Activated CD4-positive, alpha-beta T cell treated with anti-CD3 and anti-CD28 coated beads, Interleukin-2, amount 50 U/mL, for 24 hours (primary cell): ENCODE measurements at places on chromosomes 16 and 17.

DNA sequence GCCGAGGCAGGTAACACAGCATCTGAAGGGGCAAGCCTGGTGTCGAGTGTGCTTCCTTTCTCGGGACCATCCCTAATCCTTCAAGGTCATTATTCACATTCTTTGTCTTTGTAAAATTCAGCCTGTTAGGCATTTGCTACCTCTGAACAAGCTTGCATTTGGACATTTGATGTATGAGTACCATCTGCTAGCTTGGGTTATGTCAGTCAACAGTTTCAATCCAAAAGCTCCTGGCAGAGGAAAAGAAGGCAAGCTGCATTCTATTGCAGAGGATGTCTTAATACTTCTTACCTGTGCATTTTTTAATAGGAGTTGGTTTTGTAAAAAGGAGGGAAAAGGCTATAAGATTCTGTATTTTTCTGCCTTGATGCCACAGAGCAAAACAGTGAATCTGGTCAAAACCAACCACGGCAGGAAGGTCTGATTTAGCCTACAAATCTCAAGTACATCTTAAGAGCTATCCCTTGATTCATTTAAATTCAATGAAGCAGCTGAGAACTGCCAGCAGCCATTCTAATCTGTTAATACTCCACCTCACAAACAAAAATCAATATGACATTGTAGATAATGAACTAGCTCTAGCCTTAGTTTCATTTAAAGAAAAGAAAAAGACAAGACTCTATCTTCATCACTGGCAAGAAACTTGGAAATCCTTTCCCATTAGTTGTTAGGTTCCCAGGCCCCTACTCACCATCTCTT lies 39.0 kb downstream of the TEX2 start:
- no peak for DNase-seq

DNA sequence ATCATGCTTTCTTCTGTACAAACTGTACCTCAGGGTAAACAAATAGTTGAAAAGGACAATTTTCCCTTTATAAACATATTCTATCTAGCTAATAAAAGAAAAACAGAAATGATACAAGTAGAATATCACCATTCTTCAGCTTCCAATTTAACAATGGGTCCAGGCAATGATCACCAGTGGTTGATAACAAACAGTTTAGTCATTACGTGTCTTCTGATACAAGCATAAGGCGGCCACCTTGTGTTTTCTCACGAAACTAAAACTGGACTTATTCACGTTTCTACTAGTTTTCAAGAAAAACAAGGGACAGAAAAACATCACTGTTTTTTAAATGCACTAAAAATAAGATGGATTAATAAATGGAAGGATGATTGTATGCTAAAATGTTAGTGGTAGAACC lies 58.3 kb downstream of the STH start:
- DNase-seq = no peak

- no peak for DNase-seq
These were observed 17.8 kb downstream of the CDH8 start for GRCh38 chr16:62018301-62019060.

GRCh38 chr16:59881376-59881775 lies 1147.3 kb upstream of the GOT2 start:
- DNase-seq = no peak

DNA sequence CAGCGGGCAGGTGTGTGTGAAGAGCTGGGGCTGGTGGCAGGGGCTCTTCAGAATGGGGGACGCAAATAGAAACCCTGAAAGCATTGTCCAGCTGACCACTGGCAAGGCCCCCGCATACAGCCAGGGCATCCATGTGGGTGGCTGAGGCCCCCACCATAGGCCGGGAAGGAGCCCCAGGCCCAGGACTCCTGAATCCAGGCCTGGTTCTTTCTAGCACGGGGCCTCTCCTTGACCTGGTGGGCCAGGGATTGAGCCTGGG lies 200.5 kb downstream of the NTN1 start:
- DNase-seq = no peak

- DNase-seq = no peak
These were observed 119.2 kb downstream of the METRNL start for GRCh38 chr17:83198366-83199341.

DNA sequence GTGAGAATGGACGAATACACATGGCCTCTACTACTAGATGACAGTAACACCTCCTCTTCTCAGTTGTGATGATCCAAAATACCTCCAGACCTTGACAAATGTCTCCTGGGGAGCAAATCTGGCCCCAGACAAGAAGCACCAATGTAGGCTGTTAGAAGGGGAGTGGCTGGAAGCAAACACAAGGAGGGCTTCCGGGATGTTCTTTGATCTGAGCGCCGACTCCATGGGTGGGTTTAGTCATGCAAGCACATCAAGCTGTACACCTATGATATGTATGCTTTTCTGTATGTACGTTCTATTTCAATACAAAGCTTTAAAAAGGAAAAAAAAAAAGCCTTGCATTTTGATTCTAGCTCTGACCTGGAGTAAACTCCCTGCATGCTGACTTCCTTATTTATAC lies 61.4 kb downstream of the ARHGAP17 start:
- no peak for DNase-seq

- no peak for DNase-seq
These were observed 9.5 kb downstream of the CD300LB start for GRCh38 chr17:74521701-74522201.
